ENCODE measurements at places on chromosomes 16 and 17. TPM values are rescaled to one million over a fixed set of nuclear protein-coding genes. Genes with fewer than 3 reads are reported as not detected.

GRCh38 chr16:62741692-62742091, 705.5 kb upstream of the CDH8 start:
- DNase-seq: no peak

GRCh38 chr16:11794996-11795886, 1.8 kb downstream of the ZC3H7A start:
- DNase-seq: no peak

GRCh38 chr16:12079412-12079965, 103.0 kb downstream of the SNX29 start:
- no peak for DNase-seq

DNA sequence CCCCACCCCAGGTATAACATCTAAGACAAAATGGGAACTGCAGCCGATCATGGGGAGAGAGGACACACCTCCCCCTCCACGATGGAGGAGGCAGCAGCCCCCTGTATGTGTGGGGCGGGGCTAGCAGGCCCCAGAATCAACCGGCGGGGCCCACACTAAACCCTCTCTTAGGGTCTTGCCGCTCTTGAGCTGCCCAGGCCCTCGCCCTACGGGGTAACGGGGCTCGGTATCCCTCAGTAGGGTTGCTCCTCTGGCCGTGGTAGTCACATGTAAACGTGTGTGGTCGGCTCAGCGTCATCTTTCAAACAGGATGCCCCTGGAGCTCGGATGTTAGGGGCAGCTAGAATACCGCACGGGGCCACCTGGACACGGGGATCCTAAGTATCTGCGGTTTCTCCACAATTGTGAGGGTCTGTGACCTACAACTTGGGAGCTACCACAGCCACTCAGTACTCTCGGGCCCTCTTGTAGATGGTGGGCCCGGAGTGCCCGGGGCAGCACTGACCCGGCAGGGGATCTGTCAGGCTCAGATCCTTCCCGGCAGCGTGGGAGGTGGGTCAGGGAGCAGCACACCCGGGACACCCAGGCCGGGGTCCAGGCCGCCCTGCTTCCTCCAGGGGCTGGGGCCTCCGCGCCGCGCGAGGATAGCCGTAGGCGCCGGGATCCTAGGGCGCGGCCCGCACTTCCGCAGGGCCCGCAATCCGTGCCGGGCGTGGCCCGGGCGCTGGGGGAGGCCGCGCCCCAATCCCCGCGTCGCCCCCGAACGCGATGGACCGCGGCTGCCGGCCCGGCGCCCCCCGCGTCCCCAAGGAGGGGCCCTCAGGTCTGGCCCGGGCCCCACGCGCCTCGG, 781 bp downstream of the ARHGDIA start:
- DNase-seq: no peak

The KRTAP1-1 gene
- total RNA-seq: not detected

The GUCY2D gene
- not detected for total RNA-seq

Measured in thoracic aorta (tissue), 2 donors.